Kidney epithelial cell (primary cell): ENCODE measurements at places on chromosomes 3 and 15.

- no peak for DNase-seq
These were observed 242.2 kb upstream of the ZPLD1 start for GRCh38 chr3:102192575-102192974.

DNA sequence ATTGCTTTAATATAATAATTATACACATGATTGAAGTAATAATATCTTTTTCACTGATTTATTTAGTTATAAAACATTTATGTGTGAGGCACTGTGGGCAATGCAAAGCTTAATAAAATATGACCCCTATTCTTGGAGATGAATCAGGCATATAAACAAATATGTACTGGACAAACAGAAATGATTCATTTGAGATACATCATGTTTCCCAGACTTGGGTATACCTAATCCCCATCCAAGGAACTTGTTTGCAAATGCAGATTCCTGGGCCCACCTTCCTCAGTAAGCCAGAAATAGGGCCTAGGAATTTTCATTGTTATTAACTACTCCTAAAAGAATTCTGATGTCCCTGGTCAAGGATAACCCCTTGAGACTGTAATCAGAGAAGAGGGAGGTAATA lies 184.2 kb downstream of the CHL1 start:
- DNase-seq, result no peak

GRCh38 chr3:122727766-122728165 lies 47.1 kb downstream of the PARP14 start:
- DNase-seq, result no peak

DNA sequence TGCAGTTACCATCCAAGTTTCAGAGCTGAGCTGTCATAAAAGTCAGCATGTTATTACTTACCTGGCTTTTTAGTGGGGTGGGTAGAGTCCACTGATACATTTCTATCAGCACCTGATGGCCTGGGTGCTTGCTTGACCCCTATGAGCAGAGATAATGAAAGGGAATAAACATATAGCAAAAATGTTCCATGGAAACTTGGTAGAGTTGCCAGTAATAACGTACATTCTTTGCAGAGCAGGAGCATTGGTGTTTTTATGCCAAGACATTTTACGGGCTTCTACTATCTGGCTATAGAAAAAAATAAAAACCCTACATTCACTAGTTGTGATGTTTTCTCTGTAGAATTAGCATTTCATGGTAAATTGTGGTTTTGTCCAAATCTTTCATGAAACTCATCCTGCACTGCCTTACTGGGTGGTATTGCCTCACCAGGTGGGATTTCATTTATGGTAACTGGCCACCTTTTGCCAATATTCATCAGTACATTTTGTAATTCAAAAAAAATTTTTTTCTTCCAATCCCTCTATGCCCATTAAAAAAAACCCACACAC lies 70.9 kb downstream of the TFG start:
- no peak for DNase-seq

GRCh38 chr3:134067531-134068161 lies 37.9 kb upstream of the SLCO2A1 start:
- no peak for DNase-seq
